Immature natural killer cell (primary cell): ENCODE measurements at places on chromosomes 6 and 20. TPM values are rescaled to one million over a fixed set of nuclear protein-coding genes. Genes with fewer than 3 reads are reported as not detected.

C6orf132 gene
- polyA plus RNA-seq, result not detected

HUS1B gene
- polyA plus RNA-seq, result 1.6 TPM

DNA sequence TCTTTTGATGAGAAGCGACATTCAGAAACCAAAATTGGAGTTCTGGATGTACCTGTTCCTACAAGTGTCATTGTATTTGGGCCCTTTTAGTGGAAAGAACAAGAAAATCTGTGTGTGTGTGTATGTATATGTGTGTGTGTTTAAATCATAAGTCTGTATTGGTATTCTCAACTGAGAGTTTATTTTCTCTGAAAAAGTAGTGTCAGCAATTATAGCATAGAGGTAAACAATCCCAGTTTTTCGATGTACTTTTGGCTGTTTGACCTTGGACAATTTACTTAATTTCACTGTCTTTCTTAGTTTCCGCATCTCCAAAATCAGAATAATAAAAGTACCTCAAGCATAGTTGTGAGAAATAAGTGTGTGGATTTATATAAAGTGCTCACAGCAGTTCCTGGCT lies 57.2 kb downstream of the EYA4 start:
- no peaks in the 10 kb centered on the region for H3K36me3 ChIP-seq
- H3K4me3 ChIP-seq, result no peak overlapping the region
- no peak for DNase-seq
- H3K27ac ChIP-seq, result no peak overlapping the region
- no peaks in the 10 kb centered on the region for H3K4me1 ChIP-seq

GRCh38 chr6:8574311-8574710 lies 139.0 kb upstream of the SLC35B3 start:
- no peaks in the 10 kb centered on the region for H3K36me3 ChIP-seq
- no peak overlapping the region for H3K4me3 ChIP-seq
- no peak for DNase-seq
- no peak overlapping the region for H3K27ac ChIP-seq
- H3K27me3 ChIP-seq, result peaks cover 2% of the 10 kb centered on the region

GRCh38 chr6:155126727-155127439 lies 131.8 kb downstream of the TIAM2 start:
- H3K36me3 ChIP-seq, result no peaks in the 10 kb centered on the region
- no peaks in the 10 kb centered on the region for H3K4me1 ChIP-seq
- H3K4me3 ChIP-seq, result no peak overlapping the region

- H3K27me3 ChIP-seq, result peaks cover 2% of the 10 kb centered on the region
- no peak overlapping the region for H3K27ac ChIP-seq
These were observed 103.2 kb upstream of the SSTR4 start for GRCh38 chr20:22931653-22932608.
